ENCODE measurements at places on chromosomes 3 and 15.
A peak's percentile ranks its signal among the peaks of the same experiment; 100 is the strongest.

DNA sequence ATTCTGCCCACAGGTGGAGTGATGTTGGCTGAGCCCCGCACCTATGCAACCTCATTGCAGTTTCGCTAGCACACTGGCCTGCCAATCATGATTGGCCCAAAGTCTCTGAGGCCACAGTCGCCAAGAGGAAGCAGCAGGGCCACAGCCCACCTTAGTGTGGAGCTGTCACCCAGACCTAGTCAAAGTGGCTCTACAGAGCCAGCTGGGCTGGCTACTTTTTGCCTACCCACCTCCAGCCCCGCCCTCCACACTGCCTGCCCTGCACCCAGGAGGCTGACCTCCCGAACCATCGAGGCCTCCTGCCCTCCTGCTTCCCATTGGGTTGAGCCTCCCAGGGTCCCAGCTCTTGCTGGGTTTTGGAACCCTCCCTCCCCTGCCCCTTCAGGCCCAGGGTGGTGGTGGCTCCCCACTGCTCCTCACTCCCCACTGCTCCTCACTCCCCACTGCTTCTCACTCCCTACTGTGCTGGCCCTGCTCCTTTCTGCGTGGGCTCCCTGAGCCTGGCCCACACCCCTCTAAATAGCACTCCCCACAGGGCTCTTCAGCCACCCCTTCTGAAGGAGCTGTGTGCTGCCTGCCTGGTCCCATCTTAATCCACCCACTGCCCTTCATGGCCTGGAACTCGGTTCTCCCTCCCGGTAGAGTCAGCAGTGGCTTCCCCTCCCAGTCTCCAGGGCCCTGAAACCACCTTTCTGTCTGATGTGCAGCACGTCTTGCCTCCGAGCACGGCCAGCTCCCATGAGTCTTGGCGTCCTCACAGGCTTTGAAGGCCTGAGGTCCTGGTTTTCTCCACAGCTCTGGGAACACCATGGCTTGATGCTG is 89.3 kb downstream of the WNT7A start:
- DNase-seq, result no peak

DNA sequence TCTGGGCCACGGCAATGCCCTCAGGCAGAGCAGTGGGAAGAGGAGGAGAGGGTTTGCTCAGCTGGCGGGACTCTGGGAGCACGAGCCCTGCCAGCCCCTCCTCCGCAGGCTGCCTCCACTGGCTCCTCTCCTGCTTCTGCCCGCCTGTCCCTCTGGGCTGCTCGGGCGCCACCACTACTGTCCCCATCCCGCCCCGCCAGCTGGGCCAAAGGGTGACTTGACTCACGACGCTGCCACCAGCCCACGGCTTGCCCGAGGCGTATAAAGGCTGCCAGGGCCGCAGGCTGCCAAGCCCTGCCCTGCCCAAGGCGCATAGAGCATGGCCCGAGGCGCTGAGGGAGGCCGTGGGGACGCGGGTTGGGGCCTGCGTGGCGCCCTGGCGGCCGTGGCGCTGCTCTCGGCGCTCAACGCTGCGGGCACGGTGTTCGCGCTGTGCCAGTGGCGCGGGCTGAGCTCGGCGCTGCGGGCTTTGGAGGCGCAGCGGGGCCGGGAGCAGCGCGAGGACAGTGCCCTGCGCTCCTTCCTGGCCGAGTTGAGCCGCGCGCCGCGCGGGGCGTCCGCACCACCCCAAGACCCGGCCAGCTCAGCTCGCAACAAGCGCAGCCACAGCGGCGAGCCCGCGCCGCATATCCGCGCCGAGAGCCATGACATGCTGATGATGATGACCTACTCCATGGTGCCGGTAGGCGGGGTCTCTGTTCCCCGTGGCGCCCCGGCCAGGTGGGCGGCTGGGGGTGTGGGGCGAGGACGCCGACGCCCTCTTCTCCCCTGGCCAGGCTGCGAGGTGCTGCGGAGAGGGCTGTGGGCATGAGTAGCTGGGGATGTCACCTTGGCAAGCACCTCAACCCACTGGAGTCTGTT is at the start of gene GLDN:
Gene GLDN (plus strand): TSS at position 290 of the 861 bp plus-strand sequence. CDS start 30 bp downstream, at position 320.
- DNase-seq, result peak; percentile 18

DNA sequence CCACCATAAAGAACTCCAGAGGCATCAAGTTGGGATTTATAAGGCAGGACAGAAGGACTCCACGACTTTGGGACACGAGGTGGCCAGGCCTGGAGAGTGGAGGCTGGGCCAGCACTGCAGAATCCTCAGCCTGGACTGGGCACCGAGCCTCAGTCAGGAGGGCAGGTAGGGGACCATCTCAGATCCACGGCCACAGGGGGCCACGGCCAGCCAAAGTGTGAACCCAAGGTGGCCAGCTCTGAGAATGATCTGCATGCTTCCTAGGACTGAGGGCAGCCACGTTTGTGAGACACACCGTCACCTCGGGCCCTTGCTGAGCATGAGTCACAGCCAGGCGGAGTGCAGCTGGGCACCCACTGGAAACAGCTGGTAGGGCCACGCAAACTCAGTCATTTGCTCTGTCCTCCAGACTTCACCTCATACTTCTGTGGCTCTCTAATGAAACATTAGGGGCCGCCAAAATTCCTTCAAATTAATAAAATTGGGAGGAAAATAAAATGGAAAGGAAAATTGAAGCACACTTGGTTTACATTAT is 65.8 kb downstream of the CTNNB1 start:
- peak; percentile 72 for DNase-seq

DNA sequence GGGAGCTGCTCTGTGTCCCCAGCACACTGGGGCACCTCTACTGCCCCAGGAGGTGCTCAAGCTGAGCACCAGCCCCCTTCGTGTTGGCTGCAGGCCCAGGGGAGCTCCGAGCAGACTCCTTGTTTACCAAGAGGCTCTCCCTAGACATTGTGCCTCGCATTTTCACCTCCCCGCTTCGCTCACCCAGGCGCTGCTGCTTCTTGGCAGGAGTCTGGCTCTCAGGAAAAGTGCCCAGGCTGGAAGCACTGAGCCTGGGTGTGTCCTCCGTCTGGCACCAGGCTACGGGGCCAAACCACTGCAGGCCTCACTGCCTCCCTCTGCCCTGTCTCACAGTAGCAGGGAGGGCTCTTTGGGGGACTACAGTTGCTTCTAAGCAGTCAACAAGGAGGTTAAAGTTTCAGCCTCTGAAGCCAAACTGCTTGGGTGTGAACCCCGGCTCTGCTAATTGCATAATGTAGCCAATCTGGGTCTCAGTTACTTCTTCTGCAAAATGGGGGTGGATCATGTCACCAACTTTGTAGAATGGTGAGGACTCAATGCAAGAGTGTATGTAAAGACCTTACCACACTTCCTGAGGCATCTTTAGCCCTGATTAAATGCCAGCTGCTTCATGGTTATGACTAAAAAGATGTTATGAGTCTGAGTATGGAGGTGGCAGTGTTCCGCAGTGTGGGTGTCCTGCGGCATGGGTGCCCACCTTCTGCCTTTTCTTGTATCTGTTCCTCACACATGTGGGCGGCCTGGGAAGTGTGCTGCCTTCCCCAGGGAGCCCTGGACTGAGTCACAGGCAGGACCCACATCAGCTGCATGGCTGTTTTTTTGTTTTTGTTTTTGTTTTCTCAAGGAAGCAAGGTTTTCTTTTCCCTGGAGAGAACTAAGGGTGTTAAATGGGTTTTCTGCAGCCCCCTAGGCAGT is 88.9 kb downstream of the CLSTN2 start:
- DNase-seq, result no peak

GRCh38 chr15:51756482-51756881 is 5.1 kb downstream of the TMOD2 start:
- DNase-seq, result no peak

DNA sequence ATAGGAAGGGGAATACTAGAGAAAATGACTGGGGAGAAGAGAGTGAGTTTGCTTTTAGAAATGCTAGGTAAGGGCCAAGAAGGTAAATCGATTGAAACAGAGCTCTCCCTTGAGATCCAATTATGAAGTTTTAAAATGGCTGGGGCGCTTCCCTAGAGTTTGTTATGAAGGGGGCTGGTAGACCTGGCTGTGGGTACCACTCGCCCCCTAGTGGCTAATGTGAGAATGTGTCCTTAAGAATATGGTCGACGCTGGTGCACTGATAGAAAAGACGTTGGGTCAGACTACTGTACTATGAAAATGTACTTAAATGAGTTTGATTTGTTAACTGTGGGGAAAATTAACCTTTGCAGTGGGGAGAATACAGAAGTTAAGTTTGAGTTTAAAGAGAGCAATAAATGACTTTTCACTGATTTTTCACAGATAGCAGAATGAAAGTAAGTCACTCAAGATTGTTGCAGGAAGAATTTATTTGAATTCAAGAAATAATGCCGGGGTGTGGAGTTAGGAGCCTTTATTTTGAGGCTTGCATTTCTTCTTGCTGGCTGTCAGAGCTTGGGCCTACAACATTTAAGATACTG is 9.2 kb downstream of the TMPRSS7 start:
- DNase-seq, result peak; percentile 75

GRCh38 chr3:64438812-64439211 is 213.5 kb upstream of the PRICKLE2 start:
- DNase-seq, result no peak

DNA sequence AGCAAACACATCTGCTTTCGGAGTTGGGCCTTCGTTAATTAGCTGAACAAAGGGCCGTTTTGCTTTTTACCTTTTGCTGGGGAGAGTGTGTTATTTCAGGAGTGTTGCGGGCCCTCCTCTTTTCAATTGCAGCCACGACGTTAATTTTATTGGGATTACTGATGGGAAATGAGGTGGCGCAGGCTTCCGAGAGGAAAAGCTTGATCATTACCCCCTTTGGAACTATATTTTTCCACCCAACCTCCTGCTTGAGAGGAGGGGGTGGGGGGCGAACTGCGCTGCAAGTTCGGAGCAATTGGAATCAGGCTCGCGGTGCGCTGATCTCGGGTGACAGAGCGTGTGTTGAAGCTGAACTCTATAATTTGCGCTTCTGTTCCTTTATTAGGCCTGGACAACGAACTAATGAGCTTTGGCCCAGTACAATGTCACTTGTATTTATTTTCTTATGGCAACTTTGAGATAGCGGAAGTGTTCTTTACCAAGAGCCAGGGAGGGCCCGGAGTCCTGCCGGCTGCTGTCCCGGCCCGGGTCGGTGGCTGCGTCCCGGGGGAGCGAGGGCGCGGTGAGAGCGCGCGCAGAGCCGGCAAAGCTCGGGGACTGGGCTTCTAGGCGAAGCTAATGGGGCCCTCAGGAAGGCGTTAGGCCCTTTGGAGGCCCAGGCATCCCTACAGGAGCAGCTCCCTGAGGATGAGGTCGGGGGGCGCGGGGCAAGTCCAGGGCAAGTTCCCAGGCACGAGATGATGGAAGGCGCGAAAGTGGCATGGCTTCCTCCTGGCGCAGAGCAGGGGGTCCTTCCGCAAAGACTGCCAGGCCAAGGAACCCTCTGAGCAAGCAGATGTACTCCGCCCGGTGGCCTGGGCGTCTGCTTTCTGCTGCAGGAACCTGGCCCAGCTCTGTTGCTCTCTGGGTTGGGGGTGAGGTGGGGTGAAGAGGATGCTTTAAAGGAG is 12.9 kb downstream of the NR2F2 start:
- DNase-seq, result no peak

GRCh38 chr15:26037369-26037768 is 174.2 kb upstream of the ATP10A start:
- DNase-seq, result peak; percentile 6

DNA sequence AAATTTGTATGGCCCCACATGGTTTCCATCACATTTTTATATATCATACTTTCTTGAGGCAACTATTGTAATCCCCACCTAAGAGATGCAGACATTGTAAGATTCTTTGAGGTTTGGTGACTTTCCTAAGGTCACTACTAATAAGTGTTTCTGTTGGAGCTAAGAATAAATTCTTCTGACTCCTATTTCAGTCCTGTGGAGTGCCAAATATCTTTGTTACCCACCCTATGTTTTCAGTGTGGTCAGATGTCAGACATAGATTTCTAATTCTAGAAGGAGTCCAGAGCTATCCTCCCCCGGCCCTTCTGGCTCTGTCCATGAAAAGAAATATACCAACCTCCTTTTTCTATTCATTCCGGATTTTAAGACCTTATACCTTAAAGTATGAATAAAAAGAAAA is 46.2 kb upstream of the FILIP1L start:
- DNase-seq, result peak; percentile 41

GRCh38 chr3:66443118-66443803 is 57.6 kb downstream of the LRIG1 start:
- DNase-seq, result no peak

DNA sequence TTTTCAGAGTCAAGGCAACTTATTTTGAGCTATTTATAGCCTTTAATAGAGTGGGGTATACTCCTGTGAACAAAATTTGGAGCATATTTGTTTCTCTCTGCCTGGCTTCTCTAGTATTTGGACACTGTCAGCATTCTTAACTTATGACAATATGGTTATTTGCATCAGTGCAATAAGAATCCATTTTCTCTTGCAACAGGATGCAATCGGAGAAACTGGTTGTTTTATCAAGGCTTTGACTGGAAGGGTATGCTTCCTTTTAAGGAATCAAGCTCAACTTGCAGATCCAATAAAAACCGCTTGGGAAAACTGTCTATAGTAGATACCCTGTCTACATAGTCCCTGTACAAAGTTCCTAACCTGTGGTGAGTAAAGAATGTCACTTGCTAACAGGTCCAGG is 106.7 kb downstream of the DPH6 start:
- DNase-seq, result peak; percentile 96

All from fibroblast of skin of back (primary cell).